Femur (tissue), 1 donor: ENCODE measurements at places on chromosomes 4 and X.

DNA sequence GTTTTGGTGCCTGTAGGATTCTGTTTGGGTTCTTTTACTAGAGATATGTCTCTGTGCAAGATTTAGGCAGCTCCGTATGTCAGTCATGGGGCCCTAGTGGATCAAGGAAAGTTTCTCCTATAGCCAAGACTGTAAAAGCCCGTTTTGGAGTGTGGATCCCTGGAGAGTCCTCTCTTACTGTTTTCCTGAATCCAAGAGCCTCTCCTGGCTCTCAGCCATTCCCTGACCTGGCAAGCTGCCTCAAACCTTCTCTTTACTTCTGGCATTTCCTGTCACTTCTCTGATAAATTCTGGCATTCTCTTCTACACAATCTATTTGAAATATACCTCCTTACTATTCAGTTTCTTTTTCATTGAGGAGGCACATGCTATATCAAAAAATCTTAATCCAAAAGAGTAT lies 41.4 kb downstream of the DCAF12L2 start:
- DNase-seq: peak; percentile 25

DNA sequence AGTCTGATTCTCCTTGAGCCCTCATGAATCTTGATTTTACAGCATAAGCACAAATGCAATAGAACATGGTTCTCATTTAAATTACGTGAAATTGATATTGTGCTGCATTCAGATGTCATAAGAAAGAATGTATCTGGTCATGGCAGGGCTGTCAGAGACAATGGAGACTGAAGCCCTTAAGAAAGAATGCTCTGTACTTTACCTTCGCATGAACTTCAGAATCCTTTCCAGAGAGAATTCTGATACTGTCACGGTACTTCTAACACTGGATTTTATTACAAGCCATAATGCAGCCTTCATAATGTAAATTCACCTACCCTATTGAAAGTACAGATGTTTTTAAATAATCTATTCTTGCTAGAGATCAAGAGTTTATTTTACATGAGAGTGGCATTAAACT lies 677.9 kb upstream of the ADGRL3 start:
- no peak for DNase-seq

- DNase-seq: no peak
These were observed 84.7 kb downstream of the RAP1GDS1 start for GRCh38 chr4:98345838-98346237.

DNA sequence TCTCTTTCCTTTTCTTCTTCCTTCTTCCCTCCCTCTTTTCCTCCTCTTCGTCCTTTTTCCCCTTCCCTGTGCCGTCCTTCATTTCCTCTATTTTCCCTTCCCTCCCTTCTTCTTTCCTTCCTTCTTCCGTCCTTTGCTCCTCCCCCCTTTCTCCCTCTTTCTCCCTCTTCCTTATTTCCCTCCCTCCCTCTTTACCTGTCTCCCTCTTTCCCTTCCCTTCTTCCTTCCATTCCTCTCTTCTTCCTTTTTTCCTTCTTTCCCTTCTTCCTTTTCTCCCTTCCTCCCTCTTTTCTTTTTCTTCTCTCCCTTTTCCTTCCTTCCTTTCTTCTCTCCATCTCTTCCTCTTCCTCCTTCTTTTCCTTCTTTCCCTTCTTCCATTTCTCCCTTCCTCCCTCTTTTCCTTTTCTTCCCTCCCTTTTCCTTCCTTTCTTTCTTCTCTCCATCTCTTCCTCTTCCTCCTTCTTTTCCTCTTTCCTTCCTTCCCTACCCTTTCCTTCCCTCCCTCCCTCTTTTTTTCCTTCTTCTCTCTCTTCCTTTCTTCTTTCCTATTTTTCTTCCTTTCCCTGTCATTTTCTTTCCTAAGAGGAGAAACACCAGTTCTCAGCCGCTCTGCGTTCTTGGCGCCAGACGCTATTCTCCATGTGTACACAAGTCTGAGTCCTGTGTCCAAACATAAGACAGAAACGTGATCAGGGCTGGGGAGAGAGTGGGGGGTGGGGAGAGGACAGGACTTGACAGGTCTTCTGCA lies 597.1 kb downstream of the MID1IP1 start:
- DNase-seq: no peak

- DNase-seq: no peak
These were observed 18.8 kb upstream of the COL25A1 start for GRCh38 chr4:109321232-109321631.

DNA sequence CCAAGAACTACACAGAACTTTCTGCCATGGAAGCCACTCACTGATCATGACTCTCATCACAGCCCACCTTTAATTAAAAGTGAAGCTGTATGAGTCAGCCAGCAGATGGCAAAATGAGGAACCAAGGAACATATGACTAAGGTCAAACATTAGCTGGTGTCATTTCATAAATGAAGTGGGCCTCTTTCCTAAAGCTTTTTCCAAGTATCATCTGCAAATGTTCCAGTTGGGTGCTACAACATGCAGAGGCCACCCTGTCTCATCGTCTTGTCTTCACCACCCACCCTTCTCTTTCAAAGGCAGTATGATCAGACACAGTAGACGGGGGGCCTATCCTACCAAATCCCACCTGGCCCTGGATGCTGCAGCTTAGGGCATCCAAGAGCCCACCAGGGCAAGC lies 9.2 kb upstream of the EOLA1 start:
- DNase-seq: no peak

GRCh38 chrX:29172880-29173279 lies 585.6 kb downstream of the IL1RAPL1 start:
- no peak for DNase-seq

GRCh38 chrX:54357414-54358377 lies at the start of gene WNK3:
Gene WNK3, minus strand, starts transcription at chrX:54358046.
- peak; percentile 93 for DNase-seq

DNA sequence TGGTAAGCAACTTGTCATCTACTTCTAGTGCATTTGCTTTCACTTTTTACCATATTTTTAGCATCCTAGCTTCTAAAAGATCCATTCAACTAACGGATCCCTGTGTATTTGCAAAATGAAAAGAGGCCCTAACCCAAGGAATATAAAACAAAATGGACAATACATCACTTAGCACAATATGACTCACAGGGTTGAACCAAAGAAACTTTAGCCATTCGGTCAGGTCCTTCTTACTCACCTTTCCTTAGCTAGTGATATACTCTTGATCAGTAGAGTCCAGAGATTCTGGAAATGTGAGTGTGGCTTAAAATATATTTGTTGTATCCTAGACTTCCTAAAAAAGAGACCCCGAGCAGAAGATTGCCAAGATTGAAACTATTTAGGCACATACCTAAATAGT lies 19.5 kb downstream of the TMPRSS11E start:
- DNase-seq: no peak

- DNase-seq: no peak
These were observed 410.9 kb downstream of the GRID2 start for GRCh38 chr4:92714640-92715039.

- DNase-seq: no peak
These were observed 459.5 kb downstream of the GASK1B start for GRCh38 chr4:157713342-157713741.

- DNase-seq: no peak
These were observed 14.5 kb upstream of the KDM5C start for GRCh38 chrX:53239474-53239873.

- peak; percentile 73 for DNase-seq
These were observed 8.1 kb upstream of the DCTD start for GRCh38 chr4:182925298-182925757.

GRCh38 chr4:144894573-144894972 lies 203.4 kb downstream of the ANAPC10 start:
- no peak for DNase-seq

- DNase-seq: no peak
These were observed 121.4 kb upstream of the CXorf66 start for GRCh38 chrX:140086691-140087090.

- no peak for DNase-seq
These were observed 16.2 kb upstream of the SYTL4 start for GRCh38 chrX:100748108-100748507.

DNA sequence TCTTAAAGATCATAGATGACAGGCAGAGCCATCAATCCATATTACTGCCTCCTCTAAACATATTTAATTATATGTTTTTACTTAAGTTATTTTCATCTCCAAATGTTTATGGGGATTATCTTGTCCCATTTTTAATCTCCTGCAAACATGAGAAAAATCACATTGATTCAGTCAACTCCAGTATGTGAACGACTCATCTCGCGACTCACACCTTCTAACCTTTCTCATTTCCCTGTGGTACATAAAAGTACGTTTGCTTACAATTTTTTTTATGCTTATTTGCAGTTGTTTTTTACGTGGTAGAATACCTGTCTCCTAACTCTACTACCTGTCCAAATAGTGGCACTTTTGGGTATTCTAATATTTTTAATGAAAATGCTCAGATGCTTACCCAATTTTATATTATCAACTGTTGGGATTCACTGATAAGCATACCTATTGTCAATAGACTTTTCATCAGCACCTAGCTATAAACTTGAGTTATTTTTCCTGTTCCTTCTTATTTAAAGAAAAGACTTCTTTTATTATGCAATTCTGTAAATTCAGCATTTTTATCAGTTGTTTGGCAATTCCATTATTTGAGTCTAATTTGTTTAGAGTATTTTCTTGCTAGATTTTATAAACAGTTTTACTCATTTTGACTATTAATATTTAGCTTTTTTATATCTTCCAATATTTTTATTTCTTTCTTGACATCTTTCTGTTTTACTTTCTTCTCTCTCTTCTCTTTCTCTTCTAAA lies 276.6 kb downstream of the ANK2 start:
- DNase-seq: no peak

DNA sequence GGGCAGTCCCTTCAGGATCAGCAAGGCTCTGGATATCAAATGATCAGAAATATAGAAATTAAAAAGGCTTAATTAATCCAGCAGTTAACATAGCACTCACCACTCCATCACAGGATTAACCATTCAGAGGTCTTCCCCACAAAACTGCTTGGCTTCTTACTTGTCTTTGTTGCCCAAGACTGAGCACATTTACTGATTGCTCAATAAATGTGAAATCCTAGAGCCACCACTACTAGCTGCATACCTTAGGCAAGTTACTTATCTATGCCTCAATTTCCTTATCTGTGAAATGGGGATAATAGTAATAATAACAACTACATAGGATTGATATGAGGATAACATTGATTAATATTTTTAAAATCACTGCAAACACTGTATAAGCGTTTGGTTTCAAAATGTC lies 124.2 kb downstream of the ARHGAP6 start:
- DNase-seq: no peak

GRCh38 chrX:20727447-20727846 lies 460.7 kb upstream of the RPS6KA3 start:
- no peak for DNase-seq

DNA sequence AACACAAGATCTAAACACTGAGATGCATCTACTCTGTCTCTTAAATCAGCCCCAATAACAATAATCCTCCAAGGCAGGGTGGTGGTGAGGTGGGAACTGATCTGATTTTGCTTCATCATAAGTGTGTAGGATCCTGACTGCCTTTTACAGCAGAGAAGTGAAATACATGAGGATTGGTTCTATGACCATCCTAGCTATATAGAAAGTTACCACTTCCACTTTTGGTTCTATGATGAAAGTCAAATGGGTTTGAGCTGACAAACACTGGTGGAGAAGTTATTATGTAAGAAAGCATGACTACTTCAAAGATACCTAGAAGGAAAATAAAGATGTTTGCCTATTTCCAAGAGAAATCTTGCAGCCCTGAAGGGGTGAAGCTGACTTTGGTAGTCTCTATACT lies 181.6 kb downstream of the NKX6-1 start:
- DNase-seq: no peak
